ENCODE measurements at places on chromosomes 13 and 19.

GRCh38 chr13:26587251-26587650, 29.8 kb downstream of the WASF3 start:
- DNase-seq = no peak

GRCh38 chr19:5110546-5110945, 141.6 kb downstream of the KDM4B start:
- DNase-seq = no peak

DNA sequence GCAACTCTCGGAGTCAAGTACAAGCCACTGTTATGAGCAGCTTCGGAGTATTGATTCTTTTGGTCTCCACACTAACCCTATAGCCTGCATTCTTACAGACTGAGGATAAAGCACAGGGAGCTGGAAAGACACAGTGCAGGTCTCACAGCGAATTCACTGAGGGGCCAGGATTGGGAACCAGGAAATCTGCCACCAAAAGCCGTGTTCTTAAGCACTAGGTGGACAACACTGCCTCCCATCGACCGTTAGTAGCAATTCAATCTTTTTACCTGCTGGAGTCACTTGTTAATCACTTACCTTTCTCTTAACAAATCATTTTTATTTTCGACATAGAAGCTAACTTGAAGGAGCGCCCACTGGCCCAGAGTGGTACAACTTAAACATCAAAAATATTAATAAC, 6.3 kb downstream of the PMIS2 start:
- DNase-seq = no peak

DNA sequence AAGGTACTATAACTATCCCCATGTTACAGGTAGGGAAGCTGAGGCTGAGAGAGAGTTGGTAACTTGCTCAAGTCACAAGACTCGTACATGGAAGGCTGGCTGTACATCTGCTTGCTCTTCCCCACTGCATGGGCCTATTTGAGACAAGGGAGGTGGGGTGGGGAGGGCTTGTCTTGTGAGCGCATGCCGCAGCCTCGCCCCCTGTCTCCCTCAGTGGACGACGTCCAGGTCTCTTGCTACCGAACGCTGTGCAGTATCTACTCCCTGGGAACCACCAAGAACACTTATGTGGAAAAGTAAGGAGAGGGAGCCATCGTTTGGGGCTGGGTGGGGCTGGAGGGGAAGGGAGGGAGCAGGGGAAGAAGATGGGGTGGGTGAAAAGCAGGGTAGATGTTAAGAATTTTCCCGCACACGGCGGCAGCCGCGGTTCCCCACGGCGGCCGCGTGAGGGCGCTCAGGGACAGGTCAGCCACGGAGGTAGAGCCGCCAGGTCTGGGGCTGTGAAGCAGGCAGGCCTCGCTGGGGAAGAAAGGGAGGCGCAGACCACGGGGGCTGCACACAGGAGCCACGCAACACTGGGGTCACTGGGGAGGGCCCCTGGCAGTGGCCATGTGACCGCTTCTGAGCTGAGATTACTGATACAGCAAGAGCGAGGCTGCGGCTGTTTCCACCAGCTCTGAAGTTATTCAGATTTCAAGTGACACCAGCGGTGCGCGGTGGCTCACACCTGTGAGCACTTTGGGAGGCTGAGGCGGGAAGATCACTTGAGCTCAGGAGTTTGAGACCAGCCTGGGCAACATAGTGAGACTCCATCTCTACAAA, 81.5 kb downstream of the RYR1 start:
- DNase-seq = peak; percentile 74

- peak; percentile 72 for DNase-seq
Observed at GRCh38 chr19:10644260-10645007, 9.7 kb upstream of the ILF3 start.

- no peak for DNase-seq
Observed at GRCh38 chr13:75764251-75764925, 128.3 kb downstream of the LMO7 start.

- DNase-seq = no peak
Observed at GRCh38 chr13:79501538-79502232, 20.7 kb downstream of the NDFIP2 start.

DNA sequence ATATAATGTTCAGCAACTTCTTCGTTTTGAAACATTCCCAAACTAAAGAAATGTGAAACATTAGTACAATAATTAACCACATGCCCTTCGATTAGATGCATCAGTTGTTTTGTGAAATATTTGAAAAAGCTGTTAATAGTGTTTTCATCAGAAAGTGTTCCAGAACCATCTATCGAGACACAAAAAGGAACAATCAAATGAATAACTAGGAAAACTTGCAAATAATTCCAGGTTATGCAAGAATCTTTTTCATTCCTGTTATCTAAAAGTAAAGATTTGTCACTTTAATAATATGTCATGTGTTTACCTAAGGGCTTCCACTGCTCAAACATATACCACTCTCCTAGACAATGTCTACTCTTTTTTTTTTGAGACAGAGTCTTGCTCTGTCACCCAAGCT, 904.2 kb upstream of the MIR17HG start:
- no peak for DNase-seq

GRCh38 chr19:16586991-16587832, 15.0 kb upstream of the SLC35E1 start:
- DNase-seq = no peak

GRCh38 chr13:46288570-46289259, 77.0 kb downstream of the LRRC63 start:
- no peak for DNase-seq

- DNase-seq = no peak
Observed at GRCh38 chr19:3269916-3270671, 45.6 kb downstream of the CELF5 start.

GRCh38 chr13:22929381-22930126, 251.2 kb upstream of the SGCG start:
- no peak for DNase-seq

DNA sequence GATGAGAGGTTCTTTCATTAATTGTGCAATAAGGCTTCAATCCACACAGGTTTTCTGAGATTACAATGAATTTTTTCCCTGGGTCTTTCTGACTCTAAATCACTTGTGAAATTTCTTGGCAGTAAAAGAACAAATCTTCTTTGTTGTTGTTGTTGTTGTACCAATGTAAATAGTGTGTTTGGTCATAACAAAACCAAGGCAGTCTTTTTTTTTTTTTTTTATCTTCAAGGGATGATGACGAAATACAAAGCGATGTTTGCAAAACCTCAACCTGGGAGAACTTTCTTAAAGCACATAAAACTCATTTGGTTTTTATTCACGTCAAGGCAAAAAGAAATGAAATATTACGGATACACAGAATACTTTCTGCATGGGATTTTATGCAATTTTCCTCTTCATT, 462.0 kb downstream of the LIG4 start:
- DNase-seq = no peak

- no peak for DNase-seq
Observed at GRCh38 chr19:8571006-8571411, 6.2 kb downstream of the MYO1F start.

GRCh38 chr13:44617648-44618047, 41.5 kb upstream of the TSC22D1 start:
- no peak for DNase-seq

- DNase-seq = no peak
Observed at GRCh38 chr13:64471916-64472315, 2758.2 kb downstream of the PCDH9 start.

DNA sequence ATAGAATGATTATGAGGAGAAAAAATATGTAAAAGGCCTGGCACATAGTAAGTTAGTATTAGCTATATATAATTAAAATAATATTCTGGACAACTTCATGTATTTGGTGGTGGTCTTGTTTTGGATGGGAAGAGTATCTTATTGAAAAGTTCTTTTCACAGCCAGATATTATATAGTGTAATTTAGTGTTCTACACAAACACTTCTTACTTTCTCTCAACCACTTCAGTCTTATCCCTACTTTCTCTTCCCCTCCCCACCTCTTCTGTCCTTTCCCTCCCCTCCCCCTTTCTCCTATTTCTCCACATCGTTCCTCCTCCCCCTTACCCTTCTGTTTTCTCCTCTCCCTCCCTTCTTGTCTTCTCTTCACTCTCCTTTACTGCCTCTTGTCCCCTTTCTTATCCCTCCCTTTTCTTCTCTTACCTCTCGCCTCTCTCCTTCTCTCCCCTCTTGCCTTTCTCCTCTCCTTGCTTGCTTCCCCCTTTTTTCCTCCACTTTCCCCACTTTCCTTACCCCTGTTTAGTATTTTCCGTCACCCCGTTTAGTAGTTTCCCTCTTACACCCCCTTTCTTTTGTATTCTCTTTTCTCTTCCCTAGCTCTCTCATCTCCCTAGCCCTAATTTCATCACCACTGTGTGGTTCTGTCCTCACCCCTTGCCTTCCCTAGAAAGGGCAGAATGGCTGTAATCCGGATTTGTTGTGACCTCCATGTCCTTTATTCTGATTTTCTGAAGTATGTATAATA, 107.2 kb upstream of the MLNR start:
- no peak for DNase-seq

DNA sequence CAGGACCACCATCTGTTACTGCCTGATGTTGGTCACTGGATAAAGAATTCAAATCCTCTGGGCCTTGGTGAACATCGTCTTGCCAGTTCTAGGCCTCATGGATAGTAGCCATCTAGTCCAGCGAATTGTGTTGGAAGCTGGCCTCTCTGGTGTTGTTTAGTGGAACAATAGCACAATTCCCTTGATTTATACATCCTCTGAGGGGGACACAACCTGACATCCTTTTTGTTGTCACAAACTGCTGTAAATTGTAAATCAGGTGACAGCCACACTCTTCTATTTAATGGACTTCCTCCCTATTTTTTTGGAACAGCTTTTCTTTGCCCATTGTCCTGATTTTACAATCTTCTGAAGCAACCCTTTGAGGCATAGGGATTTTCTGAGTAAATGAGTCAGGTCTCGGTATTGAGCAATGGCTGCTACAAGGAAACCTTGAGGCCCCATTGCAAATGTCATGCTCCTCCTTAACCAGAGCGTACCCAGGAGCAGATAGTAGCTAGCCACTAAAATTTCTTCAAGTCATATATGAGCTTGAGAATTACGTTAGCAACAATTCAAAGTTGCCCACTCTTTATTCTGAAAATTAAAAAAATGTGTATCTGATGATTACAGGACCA, 263.3 kb downstream of the COG6 start:
- DNase-seq = no peak

DNA sequence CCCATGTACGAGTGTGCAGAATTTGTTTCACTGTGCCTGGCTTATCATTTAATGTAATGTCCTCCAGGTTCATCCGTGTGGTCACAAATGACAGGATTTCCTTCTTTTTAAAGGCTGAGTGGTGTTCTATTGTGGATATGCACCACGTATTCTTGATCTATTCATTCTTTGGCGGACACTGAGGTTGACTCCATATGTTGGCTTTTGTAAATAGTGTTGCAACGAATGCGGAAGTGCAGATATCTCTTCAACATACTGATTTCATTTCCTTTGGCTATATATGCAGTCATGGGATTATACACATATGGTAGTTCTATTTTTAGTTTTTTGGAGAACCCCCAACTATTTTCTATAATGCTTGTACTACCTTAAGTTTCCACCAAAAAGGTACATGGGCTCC, 13.0 kb downstream of the OR7A5 start:
- no peak for DNase-seq

DNA sequence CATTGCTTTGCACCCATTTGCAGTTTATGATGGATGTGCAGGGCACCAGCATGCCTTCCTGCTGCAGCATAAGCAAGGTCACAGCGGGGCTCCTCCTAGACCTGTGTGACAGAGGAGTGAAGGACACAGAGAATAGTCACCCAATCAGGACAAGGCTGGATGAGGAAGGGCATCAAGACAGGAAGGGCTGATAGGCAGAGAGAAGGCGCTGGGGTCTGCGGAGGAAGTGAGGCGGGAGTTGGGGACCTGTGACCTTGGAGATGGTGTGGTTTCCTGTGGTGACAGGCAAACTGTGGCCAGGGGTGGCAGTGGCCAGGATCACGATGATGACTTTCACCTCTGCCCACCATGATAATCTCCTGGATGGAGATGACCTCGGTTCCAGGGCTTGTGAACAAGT, 16.4 kb upstream of the KCTD15 start:
- no peak for DNase-seq

GRCh38 chr19:48121909-48122371, 11.3 kb upstream of the PLA2G4C start:
- DNase-seq = no peak

DNA sequence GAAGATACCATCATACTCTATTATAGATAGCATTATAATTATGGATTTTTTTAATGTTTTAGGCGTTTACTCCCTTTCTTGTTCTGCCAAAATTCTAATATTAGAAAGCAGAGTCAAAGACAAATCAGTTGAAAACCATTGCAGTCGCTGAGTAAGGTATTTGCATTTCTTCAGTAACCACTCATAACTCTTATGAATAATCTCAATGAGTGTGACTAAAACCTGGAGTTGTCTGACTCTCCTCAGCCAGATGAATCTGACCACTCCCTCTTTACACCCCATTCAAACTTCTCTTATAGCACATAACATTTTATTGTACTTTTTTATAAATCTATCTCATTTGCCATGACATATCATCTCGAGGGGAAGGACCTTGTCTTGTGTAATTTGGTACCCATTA, 1006.5 kb downstream of the DIAPH3 start:
- no peak for DNase-seq

- no peak for DNase-seq
Observed at GRCh38 chr13:23377579-23377978, 55.9 kb downstream of the SACS start.

DNA sequence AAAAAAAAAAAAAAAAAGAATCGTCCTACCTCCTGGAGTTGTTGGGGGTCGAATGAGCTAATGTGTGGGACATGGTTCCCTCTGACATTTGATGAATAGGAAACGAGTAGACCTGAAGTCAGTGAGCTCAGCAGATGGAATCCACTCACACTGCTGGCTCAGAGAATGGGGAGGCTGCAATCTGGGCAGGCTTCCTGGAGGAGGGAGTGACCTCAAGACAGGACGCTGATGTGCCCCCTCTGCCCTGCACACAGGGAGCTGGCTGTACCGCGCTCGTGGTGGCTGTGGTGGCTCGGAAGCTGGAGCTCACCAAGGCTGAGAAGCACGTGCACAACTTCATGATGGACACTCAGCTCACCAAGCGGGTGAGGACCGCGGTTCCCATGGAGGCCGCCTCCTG, 19.8 kb upstream of the ARRDC2 start:
- DNase-seq = no peak

- DNase-seq = no peak
Observed at GRCh38 chr13:99133848-99134247, 66.8 kb upstream of the UBAC2 start.

DNA sequence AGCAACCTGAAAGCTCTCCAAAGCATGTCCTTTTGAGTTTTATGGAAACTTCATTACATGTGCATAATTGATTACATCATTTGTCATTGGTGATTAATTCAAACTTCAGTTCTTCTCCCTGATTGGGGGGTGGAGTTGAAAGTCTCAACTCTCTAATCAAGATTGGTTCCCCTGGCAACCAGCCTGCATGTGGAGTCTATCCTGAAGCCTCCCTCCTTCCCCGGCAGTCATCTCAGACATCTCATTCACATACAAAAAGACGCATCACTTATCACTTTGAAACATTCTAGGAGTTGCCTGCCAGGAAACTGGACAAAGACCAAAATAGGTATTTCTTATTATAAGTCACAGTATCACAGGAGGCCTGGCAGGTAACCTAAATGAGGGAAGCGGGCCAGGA, 50.5 kb downstream of the TEX26 start:
- DNase-seq = no peak

- no peak for DNase-seq
Observed at GRCh38 chr13:20198781-20199180, 6.0 kb upstream of the GJB2 start.
